ENCODE measurements at places on chromosomes 1 and 21.
A peak's percentile ranks its signal among the peaks of the same experiment; 100 is the strongest.

- DNase-seq, result peak; percentile 36
Observed at GRCh38 chr1:41313661-41314131, 47.5 kb upstream of the FOXO6 start.

DNA sequence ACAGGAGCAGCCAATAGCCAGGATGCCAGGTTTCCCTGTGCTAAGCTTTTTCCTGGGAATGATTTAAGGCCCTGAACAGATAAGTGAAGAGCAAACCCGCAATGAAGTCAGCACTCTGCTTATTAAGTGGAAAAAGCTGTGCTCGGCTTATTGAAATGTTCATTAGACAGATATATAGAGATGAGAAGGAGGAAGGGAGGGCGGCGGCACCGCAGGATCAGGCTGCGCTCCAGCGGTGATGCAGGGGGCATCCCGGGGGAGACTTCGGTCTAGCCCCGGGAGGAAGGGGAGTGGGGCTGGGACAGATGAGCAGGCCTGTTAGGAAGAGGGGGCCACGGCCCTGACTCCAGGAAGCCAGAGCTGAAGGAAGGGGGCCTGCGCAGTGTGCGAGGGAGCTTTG, 115.0 kb downstream of the TMEM53 start:
- no peak for DNase-seq

GRCh38 chr21:36949171-36950141, 17.0 kb downstream of the HLCS start:
- no peak for DNase-seq

- DNase-seq, result no peak
Observed at GRCh38 chr1:203089001-203089650, 3.3 kb upstream of the MYOG start.

GRCh38 chr1:115463347-115463746, 125.3 kb upstream of the NGF start:
- DNase-seq, result no peak

- DNase-seq, result peak; percentile 71
Observed at GRCh38 chr1:66182551-66183178, 351.3 kb upstream of the SGIP1 start.

DNA sequence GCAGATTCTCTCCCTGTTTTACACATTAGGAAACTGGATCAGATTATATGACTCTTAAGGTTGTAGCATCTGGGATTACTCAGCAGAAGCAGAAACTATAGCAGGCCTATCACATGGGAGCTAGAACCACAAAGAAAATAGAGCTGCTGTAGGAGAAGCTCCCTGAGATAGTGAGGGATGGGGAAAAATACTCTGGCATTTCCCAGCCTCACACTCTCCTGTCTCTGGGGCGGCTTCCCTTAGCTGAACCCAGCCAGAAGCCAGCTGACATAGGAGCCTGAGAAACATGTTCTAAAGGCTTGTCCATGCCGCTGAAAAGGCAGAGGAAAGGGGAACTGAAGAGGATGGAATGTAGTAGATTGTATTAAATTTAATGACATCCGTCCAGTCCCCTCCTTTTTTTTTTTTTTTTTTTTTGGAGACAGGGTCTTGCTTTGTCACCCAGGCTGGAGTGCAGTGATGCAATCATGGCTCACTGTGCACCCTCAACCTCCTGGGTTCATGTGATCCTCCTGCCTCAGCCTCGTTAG, 76.8 kb upstream of the DNAJC6 start:
- no peak for DNase-seq

- no peak for DNase-seq
Observed at GRCh38 chr1:216722821-216723220, 408 bp downstream of the ESRRG start.

- DNase-seq, result peak; percentile 74
Observed at GRCh38 chr1:170670802-170671628, 7.1 kb downstream of the PRRX1 start.

- no peak for DNase-seq
Observed at GRCh38 chr1:230581446-230582079, 60.7 kb upstream of the COG2 start.

DNA sequence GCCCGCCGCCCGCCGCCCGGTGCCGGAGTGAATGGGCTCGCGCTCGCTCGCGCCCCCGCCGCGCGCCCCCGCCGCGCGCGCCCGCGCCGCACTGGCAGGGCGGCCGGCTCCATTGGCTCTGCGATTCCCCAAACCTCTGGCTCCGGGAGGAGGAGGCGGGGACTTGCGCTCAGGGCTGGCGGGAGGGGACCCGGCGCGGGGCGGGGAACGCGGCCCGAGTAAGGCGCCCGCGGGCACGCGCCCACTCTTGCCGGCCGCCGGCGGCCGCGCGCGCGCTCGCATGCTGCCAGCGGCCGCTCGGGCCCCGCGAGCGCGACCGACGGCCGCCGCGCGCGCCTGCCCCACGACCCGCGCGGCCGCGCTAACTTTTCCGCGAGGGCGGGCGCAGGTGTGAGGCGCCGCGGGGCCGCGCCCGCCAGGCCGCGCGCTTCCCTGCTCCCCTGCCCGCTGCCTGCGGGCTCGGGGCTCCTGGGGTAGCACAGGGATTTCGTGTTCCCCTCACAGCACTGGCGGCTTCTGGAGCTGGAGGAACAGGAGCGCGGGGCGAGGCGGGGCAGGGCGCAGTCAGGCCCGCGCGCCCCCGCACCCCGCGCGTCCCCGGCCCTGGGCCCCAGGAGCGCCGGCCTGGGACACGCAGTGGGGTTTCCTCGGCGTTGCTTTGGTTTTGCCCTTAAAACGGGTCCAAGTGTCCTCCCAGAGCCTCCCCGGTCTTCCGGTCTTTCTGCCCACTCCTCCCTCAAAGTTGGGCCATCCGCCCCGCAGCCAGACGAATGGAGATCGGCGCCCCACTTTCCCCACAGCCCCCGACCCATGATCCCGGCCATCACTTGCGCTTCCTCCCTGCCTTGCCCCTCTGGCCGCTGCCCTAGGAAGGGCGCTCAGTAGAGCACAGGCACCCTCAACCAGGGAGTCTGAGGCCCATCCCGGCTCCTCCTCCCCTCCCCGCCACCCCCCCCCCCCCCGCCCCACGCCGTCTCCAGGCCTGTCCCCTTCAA, 101.5 kb downstream of the CASZ1 start:
- DNase-seq, result peak; percentile 83

GRCh38 chr1:57109883-57110282, 144.1 kb upstream of the C8B start:
- no peak for DNase-seq

DNA sequence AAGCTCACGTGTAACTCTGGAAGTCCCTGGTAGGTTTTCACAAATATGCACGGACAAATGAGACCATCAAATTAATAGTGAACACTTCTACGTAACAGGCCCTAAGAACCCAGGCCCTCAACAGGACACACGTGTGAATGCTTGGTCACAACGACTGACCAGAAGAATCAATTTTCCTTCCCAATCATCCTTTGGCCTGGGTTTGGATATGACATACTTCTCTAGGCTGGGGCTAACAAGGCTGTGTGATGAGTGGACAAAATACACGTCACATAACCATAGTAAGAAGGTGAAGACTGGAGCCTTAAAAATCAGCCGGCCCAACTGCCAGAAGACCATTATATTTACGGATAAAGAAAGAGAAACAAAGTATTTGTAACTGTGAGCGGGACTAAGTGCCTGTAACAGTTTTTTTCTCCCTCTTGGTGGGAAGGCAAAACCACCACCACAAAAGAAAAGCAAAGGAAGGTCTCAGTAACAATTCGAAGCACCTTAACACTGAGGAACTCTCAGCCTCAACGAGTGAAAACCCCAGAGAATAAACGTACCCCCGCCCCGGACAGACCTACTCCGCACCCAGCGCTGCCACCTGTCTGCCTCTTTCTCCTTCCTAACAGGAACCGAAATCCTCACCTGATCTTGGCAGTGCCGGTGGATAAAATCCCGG, 450 bp downstream of the SDE2 start:
- no peak for DNase-seq

GRCh38 chr1:207811920-207812720, 60.3 kb downstream of the CD46 start:
- no peak for DNase-seq

DNA sequence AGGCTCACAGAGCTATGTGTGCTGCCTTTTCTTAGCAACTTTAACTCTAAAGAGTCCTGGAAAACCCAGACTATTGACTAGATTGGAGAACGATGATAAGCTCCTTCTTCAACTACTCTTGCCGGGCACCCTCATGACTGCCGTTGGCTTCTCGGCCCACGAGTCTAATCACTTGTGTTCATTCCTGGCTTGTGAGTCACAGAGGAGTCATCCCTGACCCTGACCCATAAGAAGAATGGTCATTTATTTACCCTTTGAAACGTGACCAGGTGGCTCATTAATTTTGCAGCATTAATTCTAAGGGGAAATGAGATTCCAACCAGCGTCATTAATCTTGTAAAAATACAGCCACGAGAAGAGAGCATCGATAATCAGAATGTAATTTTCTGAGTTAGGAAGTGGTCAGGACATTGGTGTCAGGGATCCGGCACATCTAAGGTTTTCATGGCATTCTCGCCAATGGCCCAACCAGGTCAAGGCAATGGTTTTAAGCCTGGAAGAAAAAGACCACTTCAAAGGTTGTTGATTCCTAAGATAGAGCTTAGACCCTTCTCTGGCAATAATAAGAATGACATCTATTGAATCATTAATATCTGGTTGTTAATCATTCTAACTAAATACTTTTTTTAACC, 183.6 kb upstream of the RUNX1 start:
- no peak for DNase-seq

- no peak for DNase-seq
Observed at GRCh38 chr1:47181095-47181954, 8.5 kb downstream of the PDZK1IP1 start.

GRCh38 chr1:171468120-171468750, 17.1 kb upstream of the PRRC2C start:
- no peak for DNase-seq

DNA sequence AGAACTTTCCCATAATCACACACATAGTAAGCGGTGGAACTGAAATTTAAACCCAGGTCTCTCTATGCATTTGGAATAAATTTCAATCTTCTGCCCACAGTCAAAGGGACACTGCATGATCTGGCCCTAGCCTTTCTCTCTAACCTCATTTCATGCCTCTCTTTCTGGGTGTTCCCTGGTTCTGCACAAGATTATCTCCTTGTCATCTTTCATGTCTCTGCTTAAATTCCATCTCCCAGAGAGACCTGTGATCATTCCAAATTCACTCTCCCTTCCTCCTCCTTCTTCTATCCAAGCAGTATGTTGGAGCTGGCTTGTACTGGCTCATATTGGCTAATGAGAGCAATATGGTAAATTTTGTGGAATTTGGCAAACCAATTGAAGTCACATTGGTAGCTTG, 22.2 kb downstream of the ETV3L start:
- no peak for DNase-seq

- DNase-seq, result no peak
Observed at GRCh38 chr1:192735298-192735915, 73.4 kb upstream of the RGS2 start.

DNA sequence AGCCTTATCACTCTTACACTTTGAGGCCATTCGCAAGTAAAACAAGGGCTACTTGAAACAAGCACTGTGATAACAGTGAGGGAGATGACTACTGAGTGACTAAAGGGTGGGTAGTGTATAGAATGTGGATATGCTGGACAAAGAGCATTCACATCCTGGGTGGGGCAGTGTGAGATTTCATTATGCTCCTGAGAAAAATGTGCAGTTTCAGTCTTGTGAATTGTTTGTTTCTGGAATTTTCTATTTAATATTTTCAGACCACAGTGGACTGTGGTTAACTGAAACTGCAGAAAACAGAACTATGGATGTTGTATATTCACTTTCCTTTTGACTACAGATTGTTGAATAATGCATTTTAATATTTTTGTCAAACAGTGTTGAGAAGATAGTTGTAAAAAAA, 25.1 kb upstream of the B3GALT2 start:
- no peak for DNase-seq

- DNase-seq, result peak; percentile 50
Observed at GRCh38 chr1:91124290-91124985, 102.6 kb upstream of the ZNF644 start.

GRCh38 chr1:72636631-72637030, 354.3 kb upstream of the NEGR1 start:
- no peak for DNase-seq

GRCh38 chr1:156400191-156400935, 31.4 kb downstream of the RHBG start:
- DNase-seq, result no peak

- DNase-seq, result no peak
Observed at GRCh38 chr1:203672346-203672745, 45.7 kb downstream of the ATP2B4 start.

- DNase-seq, result no peak
Observed at GRCh38 chr21:42093991-42094421, 22.9 kb downstream of the UMODL1 start.

GRCh38 chr1:8879922-8880676, 1.6 kb upstream of the ENO1 start:
- DNase-seq, result peak; percentile 76

DNA sequence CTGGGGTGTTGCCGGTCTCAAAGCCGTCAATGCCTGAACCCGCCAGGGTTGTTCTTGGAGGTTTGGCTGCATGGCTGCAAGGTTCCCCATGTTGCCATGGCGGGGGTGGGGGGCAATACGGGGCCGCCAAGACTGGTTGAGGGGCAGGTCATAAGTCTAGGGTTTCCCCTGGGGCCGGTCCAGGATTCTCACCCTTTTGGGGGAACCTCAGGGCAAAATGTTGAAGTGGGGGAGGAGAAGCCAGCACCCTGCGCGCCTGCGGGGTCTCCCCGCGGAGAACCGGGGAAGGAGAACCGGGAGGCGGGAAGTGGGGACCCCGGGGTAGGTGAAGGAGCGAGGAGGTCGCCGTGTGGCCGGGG, 401 bp upstream of the ARHGEF10L start:
- no peak for DNase-seq

GRCh38 chr1:111903148-111903870, 86.2 kb downstream of the KCND3 start:
- no peak for DNase-seq

GRCh38 chr1:15835205-15835740, 12.2 kb upstream of the SPEN start:
- DNase-seq, result no peak

GRCh38 chr1:209774592-209774991, 9.8 kb downstream of the C1orf74 start:
- DNase-seq, result no peak

DNA sequence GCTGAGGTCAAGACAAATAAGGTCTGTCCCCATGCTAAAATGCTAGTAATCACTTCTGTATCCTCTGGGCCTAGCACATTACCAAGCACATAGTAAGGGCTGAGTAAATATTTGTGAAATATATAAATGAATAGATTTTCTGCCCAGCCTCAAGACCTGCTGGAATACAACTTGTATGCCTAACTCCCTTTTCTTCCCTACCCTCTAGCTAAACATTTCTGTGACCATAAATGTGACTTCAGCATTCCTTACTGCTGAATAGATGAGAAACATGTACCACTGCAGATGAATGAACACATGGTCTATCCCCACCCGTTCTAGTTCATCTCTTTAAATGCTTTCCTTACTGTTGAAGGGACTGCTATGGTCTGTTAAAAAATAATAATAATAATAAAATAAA, 209.0 kb upstream of the HOOK1 start:
- DNase-seq, result no peak

DNA sequence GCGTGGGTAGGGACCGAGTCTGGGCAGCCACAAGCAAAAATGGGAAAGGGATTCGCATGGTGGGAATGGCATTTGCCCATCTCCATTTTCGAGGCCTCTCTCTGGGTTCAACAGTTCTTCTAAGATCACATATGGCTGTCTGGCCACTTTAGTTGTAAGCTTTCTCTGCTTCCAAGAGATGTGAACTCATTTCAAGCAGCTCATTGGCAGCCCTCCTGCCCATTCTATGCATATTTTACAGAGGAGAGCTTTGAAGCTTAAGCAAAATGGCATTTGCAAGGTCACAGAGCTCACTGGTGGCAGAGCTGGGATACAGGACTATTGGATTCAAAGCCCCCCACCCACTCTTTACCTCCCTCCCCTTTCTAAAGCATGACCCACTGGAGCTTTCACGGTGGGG, 93.7 kb downstream of the HHIPL2 start:
- DNase-seq, result no peak

- DNase-seq, result no peak
Observed at GRCh38 chr1:116794371-116794770, 40.1 kb downstream of the CD2 start.

Measured in activated CD4-positive, alpha-beta T cell treated with anti-CD3 and anti-CD28 coated beads for 36 hours (primary cell).